ENCODE measurements at places on chromosomes 1 and 21. TPM values are rescaled to one million over a fixed set of nuclear protein-coding genes. Genes with fewer than 3 reads are reported as not detected.

- H3K36me3 ChIP-seq, result no peaks in the 10 kb centered on the region
- no peak overlapping the region for H3K27ac ChIP-seq
- peaks cover 3% of the 10 kb centered on the region for H3K4me1 ChIP-seq
- no peak for DNase-seq
- H3K27me3 ChIP-seq, result no peaks in the 10 kb centered on the region
Measured at GRCh38 chr1:178686407-178686806, 38.6 kb upstream of the RALGPS2 start.

- no peak for DNase-seq
- no peak overlapping the region for H3K27ac ChIP-seq
- no peaks in the 10 kb centered on the region for H3K36me3 ChIP-seq
- peaks cover 68% of the 10 kb centered on the region for H3K4me1 ChIP-seq
- H3K27me3 ChIP-seq, result peaks cover 7% of the 10 kb centered on the region
Measured at GRCh38 chr1:109881906-109882287, 28.8 kb upstream of the CSF1 start.

DNA sequence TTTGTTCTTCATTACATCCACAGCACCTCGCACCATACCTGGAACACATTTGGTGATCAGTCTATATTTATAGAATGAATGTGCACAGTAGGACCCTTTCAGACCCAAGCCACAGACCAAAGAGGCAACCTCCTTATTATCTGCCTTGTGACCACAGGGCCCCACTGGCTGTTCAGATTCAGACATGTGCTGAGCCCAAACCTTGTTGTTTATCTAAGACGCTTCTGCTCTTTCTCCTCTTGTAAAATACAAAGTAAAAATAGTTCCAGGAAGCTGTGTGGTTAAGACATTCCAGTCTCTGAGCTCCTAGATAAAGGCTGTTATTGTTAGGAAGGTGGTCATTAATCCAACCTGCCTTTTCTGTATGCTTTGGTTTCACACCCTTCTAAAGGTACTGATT, 3.6 kb upstream of the SCMH1 start:
- no peak for DNase-seq
- H3K27me3 ChIP-seq, result no peaks in the 10 kb centered on the region
- no peak overlapping the region for H3K27ac ChIP-seq
- peaks cover 12% of the 10 kb centered on the region for H3K4me1 ChIP-seq

DNA sequence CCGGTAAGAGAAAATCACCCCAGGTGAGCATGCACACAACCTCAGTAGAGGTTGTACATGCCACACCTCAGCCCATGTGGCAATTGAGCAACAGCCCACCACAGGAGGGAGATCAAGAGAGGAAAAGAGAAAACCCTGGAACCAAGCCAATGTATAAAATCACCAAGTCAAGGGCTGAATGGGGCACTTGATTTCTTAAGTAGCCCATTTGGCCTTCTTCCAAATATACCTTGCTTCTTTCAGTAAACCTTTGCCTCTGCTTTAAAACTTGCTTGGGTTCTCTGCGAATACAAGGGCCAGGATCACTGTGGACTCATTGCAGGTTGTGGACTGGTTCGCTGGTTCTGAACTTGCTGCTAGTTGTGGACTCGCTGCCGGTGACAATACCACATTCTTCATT, 1814.0 kb downstream of the PLA2G4A start:
- no peak overlapping the region for H3K27ac ChIP-seq
- H3K4me3 ChIP-seq, result no peak overlapping the region
- H3K27me3 ChIP-seq, result no peaks in the 10 kb centered on the region
- DNase-seq, result no peak
- H3K36me3 ChIP-seq, result no peaks in the 10 kb centered on the region

GRCh38 chr1:13700521-13701270, 708 bp downstream of the PRDM2 start:
- peak overlapping the region; percentile 62 for H3K27ac ChIP-seq
- no peaks in the 10 kb centered on the region for H3K27me3 ChIP-seq
- no peaks in the 10 kb centered on the region for H3K36me3 ChIP-seq
- H3K4me3 ChIP-seq, result peak overlapping the region; percentile 35
- H3K4me1 ChIP-seq, result peaks cover 3% of the 10 kb centered on the region
- peak; percentile 65 for DNase-seq

- DNase-seq, result no peak
- no peaks in the 10 kb centered on the region for H3K36me3 ChIP-seq
- no peak overlapping the region for H3K4me3 ChIP-seq
- H3K27me3 ChIP-seq, result no peaks in the 10 kb centered on the region
Measured at GRCh38 chr1:9410737-9411297, 118.1 kb downstream of the SPSB1 start.

DNA sequence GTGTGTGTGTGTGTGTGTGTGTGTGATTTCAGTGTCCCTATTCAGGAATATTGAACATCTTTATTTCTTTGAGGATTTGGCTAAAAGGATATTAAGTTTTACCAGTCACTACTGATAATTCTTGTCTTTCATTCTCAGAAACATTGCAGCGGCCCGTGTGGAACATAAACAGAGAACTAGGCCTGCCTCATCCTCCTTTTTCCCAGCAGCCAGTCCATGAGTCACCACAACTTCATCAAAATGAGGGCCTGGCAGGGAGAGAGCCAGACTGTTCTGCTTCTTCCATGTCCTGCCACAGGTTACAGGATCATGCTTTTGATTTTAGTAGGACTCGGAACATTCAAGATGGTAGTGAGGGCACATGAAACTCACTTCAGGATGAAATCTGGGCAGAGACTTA, 50.7 kb downstream of the LRIG2 start:
- no peaks in the 10 kb centered on the region for H3K27me3 ChIP-seq
- H3K27ac ChIP-seq, result no peak overlapping the region
- H3K36me3 ChIP-seq, result peaks cover 53% of the 10 kb centered on the region
- no peak for DNase-seq

GRCh38 chr1:226976276-226976977, 36.3 kb downstream of the COQ8A start:
- H3K27me3 ChIP-seq, result no peaks in the 10 kb centered on the region
- H3K4me3 ChIP-seq, result no peak overlapping the region
- DNase-seq, result no peak
- H3K4me1 ChIP-seq, result peaks cover 59% of the 10 kb centered on the region

GRCh38 chr21:33403786-33404585, 773 bp downstream of the IFNGR2 start:
- peak; percentile 82 for DNase-seq
- no peaks in the 10 kb centered on the region for H3K36me3 ChIP-seq
- H3K27ac ChIP-seq, result peak overlapping the region; percentile 95
- peak overlapping the region; percentile 87 for H3K4me3 ChIP-seq
- H3K4me1 ChIP-seq, result peaks cover 14% of the 10 kb centered on the region
- no peaks in the 10 kb centered on the region for H3K27me3 ChIP-seq

DNA sequence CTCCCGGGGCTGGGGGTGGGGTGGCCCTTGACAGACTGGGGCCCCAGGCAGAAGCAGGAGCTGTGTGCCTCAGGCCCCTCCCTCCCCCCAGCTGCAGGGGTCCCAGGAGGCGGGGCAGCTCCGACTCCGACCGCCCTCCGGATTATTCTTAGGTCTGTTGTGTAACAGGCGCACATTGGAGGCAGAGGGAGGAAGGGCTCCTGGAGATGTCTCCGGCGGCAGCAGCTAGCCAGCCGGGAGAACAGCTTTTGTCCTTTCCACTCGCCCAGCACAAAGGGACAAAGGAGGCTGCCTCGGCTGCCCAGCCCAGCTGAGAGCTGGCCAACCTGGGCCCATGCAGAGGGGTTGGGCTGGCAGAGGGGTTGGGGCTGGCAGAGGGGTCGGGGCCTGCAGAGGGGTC, 29.7 kb upstream of the PLCH2 start:
- H3K36me3 ChIP-seq, result no peaks in the 10 kb centered on the region
- H3K27me3 ChIP-seq, result peaks cover 61% of the 10 kb centered on the region
- H3K4me1 ChIP-seq, result peaks cover 6% of the 10 kb centered on the region
- H3K27ac ChIP-seq, result no peak overlapping the region
- H3K4me3 ChIP-seq, result no peak overlapping the region
- DNase-seq, result no peak

DNA sequence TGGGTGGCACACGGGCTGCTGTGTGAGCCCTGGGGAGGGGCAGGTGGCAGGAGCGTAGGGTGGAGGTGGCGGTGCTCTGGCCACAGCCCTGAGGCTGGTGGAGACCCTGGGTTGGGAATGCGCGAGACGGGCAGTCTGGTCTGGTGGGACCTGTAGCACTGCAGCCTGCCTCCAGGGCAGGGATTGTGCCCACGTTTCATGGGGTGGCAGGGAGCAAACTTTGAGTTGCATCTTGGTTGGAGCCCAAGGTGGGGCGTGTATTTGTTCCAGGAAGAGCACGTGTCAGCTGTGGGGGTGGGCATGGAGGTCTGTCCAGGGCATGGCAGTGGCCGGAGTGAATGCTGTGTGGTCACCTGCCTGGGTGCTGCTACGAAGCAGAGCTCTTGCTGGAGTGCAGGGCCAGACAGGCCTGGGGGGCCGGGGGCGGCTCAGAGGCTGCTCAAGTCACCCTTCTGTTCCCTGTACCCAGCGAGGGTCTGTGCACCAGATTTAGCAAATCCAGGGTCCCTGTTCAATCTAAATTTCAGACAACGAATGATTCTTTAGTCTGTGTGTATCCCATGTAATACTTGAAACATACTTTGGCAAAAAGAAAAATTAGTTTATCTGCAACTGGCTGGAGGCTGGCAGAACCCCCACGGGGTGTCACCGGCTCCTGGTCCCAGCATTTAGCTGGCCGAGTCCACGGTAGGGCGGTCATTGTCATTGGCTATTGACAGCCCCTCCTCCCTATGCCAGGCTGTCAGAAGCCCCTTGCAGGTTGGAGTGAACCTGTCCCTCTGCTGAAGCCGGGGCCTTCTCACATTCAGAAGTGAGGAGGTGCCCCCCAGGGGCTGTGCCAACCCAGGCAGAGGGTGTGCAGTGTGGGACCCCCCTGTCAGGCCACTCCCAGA, 27.3 kb downstream of the KRTAP10-1 start:
- H3K27me3 ChIP-seq, result peaks cover 11% of the 10 kb centered on the region
- H3K4me1 ChIP-seq, result peaks cover 9% of the 10 kb centered on the region
- no peak overlapping the region for H3K4me3 ChIP-seq
- no peaks in the 10 kb centered on the region for H3K36me3 ChIP-seq
- no peak overlapping the region for H3K27ac ChIP-seq

DNA sequence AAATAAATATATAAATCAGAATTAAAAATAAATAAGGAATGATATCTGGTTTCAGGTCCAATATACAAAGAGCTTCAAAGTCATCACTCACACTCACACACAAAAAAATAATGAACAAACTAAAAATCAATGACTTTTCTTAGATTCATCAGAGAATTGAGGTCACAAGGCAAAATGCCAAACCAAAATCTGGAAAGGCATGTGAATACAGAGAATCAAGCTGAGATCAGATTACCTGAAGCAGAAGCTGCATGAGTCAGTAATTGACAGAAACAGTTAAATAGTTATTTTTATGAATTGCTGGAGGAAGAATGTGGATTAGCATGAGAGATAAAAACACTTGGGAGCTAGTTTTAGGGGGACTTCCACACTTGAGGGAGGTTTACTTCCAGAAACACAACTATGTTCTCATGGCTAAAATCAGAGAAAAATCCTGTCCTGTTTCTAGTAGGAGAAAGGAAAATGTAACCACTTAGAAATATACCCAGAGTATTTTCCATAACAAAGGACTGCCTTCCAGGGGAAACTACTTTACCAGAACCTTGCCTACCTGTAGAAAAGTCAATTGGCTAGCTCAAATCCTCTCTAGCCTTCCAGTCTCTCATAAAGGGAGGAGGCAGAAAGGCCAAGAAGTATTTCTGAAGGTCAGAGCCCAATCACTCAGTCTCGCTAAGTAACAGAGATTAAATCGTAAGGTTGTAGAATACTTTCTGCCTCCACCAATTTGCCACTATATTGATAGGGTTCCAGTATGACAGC, 536.6 kb upstream of the NR5A2 start:
- no peaks in the 10 kb centered on the region for H3K36me3 ChIP-seq
- H3K27me3 ChIP-seq, result no peaks in the 10 kb centered on the region
- no peak overlapping the region for H3K27ac ChIP-seq

- no peaks in the 10 kb centered on the region for H3K36me3 ChIP-seq
- no peak for DNase-seq
- no peak overlapping the region for H3K4me3 ChIP-seq
- H3K27ac ChIP-seq, result no peak overlapping the region
- H3K27me3 ChIP-seq, result no peaks in the 10 kb centered on the region
Measured at GRCh38 chr1:229900220-229900619, 166.8 kb upstream of the GALNT2 start.

GRCh38 chr1:158717344-158717743, 3.2 kb downstream of the OR6K3 start:
- H3K36me3 ChIP-seq, result no peaks in the 10 kb centered on the region
- H3K4me1 ChIP-seq, result no peaks in the 10 kb centered on the region

DNA sequence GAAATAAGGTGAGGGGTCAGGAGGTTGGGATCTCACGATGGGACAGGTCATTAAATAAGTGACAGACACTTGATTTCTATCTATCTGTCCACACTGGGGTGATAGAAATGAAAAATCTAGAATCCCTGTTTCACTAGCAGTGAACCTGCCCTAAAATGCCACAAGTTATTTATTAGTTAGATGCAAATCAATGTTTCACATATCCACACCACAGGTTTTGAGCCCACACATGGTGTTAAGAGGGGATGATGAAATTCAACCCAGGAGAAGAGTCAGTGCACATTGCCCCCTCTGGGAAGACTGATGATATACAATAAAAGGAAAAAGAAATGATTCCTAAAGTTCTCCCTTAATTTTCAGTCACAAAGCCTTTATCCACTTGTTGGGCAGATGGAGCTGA, 10.1 kb upstream of the NTPCR start:
- H3K36me3 ChIP-seq, result no peaks in the 10 kb centered on the region
- no peak overlapping the region for H3K27ac ChIP-seq
- no peaks in the 10 kb centered on the region for H3K27me3 ChIP-seq
- no peaks in the 10 kb centered on the region for H3K4me1 ChIP-seq
- no peak overlapping the region for H3K4me3 ChIP-seq

DNA sequence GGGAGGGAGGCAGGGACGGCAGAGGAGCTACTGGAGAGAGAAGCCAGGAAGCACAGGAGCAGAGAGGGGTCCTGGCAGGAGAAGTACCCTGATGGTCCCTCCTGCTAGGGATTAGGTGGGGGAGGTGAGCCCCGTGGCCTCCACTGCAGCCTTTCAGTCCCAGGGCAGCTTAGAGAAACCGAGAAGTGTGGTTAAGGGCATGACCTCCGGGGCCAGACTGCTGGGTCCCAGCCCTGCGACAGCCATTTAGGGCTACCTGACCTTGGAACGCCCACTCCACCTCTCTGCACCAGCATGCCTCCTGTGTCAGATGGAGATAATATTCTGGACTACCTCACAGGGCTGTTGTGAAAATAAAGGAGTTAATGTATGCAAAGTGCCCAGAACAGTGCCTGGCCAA, 47.4 kb downstream of the KCNN3 start:
- H3K36me3 ChIP-seq, result peaks cover 12% of the 10 kb centered on the region
- no peak overlapping the region for H3K4me3 ChIP-seq
- no peaks in the 10 kb centered on the region for H3K27me3 ChIP-seq
- peaks cover 46% of the 10 kb centered on the region for H3K4me1 ChIP-seq

Gene HCRTR1
- total RNA-seq, result 0.04 TPM

Gene SLC6A9
- total RNA-seq, result 1.6 TPM

Gene ADORA3
- 0.58 TPM for total RNA-seq

Gene CASZ1
- 30.8 TPM for total RNA-seq

Gene HTR6
- total RNA-seq, result not detected

Gene OPTC
- total RNA-seq, result not detected

Gene CR1L
- 0.22 TPM for total RNA-seq

All from muscle of leg (tissue), 16 donors.